ENCODE measurements at places on chromosomes 5 and 9.

- no peak for DNase-seq
Measured at GRCh38 chr9:133967024-133967741, 24.9 kb downstream of the VAV2 start.

GRCh38 chr9:37592108-37592951 lies at the start of gene TOMM5:
TOMM5 (minus strand) TSS chr9:37592597; CDS start chr9:37592532, 65 bp downstream.
- DNase-seq = peak; percentile 85

DNA sequence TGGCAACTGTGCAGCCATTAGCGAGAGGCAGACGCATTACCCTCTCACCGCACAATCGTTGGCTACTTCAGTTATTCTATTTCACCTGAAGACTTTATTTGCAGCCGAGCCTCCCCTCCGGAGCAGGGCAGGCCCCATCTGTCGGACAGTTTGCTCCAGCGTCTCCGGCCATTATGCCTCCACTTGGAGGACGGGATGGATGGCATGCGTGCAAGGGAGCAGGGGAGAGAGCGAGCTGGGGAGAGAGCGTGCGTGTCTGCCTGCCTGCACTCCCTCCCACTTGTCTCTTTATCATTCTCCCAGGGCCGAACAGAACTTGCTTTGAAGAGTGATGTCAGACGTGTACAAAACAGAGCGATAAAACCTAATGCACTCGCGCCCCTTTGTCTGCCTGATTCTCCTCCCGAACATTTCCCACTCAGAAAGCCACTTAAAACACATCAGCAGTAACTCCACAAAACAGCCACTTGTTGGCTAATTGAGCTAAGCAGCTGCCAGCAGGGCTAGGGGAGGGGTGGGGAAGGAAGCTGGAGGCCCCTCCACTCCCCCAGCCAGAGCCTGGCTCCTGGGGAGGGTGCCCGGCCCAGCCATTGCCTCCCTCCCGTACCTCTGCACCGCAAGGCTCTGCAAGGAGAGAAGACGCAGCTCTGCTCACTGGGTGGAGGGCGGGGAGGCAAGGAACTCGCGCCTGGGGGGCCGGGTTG lies 43.4 kb upstream of the FUBP3 start:
- DNase-seq = no peak

- DNase-seq = no peak
Measured at GRCh38 chr9:98791608-98792490, 4.5 kb downstream of the ANKS6 start.

DNA sequence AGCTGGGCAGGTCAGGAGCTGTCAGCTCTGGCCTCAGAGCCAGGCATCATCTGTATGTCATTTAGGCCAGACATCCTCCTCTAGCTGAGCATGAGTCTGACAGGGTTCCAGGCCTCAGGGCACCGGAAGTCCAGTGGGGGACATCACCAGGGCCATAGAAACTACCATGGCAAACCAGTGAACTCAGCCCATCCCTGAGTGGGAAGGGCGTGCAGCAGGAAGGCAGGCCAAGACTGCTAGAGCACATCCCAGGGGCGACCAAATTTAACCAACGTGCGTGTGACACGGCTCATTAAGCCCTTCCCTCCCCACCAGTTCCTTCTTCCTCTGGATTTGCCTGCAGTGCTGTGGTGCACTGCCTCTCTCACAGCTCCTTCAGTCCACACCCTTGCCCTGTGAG lies 75.9 kb downstream of the COL27A1 start:
- no peak for DNase-seq

- DNase-seq = no peak
Measured at GRCh38 chr5:141430332-141431113, at the start of gene PCDHGA12. PCDHGA12 (plus strand) TSS chr5:141430507; CDS start chr5:141430760, 253 bp downstream.

- DNase-seq = no peak
Measured at GRCh38 chr5:139903795-139904565, 108.4 kb downstream of the PSD2 start.

GRCh38 chr5:67053229-67053628 lies 143.4 kb downstream of the CD180 start:
- DNase-seq = no peak

DNA sequence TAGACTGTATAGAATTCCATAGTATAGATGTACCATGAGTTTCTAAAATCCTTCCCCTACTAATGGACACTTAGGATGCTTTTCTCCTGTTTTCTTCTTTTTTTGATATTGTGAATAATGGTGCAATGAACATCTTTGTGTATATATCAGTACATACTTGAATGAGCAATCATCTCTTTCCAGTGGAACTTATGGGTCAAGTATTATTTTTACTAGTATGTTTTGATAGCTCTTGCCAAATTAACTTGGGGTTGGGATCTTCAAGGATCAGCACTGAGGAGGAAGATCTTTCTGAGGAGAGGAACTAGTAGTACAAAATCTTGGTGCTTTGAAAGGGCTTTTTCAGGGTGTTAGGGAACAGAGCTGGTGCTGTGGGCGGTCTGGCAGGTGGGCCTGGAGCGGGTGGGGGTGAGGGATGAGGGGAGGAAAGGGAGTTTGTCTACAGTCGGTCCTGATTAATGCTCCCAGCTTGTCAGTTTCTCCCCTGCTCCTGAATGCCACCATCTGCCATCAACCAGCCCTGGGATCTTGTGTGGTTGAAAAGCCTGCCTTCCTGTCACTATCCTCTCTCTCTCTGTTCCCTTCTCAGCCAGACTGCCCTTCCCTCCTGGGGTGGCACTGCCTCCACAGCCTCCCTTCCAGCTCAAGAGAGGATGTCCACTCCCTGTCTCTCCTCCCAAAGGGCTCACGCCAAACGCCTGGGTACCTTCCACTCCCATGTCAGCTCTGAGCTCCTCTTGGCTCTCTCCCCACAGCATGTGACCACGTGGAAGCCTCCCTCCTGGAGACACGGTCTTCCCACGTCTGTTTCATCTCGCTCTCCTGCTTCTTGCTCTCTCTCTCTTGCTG lies 185.9 kb downstream of the DAB2IP start:
- DNase-seq = no peak

- DNase-seq = no peak
Measured at GRCh38 chr9:137791947-137792346, 85.6 kb upstream of the CACNA1B start.

GRCh38 chr5:39131210-39132127 lies 57.3 kb upstream of the RICTOR start:
- DNase-seq = no peak

DNA sequence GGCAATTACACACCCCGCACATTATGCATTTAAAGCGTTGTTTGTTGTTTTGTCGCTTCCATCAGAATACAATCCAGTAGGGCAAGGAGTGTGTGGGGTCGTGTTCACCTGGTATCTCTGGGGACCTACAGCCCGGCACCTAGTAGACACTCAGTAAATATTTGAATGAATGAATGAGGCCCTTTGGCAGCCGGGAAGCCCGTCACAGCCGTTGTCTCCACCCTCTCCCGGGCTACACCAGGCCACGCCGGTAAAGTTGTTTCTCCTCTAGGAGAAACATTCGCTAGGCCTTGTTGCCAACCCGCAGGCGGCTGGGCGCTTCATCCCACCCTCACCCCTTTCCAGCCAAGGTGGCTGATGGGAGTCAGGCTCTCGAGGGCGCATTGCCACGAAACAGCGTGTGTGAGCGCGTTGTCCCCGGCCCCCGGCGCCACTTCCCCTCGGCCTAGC lies 876 bp upstream of the JAK2 start:
- no peak for DNase-seq

DNA sequence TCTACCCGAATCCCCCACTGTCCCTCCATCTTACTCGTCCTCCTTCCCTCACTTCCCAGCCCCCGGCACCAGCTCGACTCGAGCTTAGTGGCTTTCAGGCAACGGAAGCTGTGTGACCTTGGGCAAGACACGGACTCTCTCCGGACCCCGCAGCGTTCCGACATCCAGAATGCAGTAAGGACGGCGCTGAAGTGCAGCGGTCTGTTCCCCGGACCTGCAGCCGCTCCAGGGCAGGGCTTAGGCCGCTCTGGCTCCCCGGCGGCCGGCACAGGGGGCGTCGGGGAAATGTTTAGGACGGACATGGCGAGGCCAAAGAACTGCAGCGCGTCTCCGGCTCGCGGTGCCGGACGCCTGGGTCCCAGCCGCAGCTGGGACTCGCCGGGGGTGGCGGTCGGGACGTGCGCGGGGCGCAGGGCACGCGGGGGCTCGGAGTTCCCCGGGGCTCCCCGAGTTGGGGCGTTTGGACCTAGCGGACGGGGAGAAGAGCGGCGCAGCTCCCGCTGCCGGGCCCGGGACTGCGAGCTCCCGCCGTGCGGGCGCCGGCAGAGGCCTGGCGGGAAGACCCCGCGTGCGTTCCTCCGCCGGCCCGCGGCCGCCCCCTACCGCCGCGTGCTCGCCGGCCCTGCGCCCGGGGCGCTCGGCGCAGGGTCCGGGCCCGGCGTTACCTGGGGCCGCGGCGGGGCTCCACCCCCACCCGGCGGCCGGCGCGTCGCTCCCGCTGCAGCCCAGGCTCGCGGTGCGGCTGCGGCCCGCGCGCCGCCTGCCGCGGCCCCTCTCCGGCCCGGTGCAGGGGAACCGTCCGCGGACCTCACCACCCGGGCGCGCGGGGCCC lies 5.6 kb upstream of the RNF44 start:
- peak; percentile 24 for DNase-seq

DNA sequence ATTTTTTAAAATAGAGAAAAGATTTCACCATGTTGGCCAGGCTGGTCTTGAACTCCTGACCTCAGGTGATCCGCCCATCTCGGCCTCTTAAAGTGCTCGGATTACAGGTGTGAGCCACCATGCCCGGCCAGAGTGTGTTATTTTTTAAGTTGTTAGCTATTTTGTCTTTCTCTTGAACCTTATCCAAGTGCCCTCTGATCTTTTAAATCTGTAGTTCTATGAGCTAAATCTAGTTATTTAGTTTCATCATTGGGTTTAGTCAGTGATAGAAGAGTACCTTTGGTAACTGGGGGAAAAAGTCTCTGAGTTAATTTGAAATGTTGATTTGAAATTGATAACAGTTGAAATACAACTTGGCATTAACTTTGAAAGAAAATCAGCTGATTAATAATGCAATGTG lies 88.3 kb downstream of the NNT start:
- DNase-seq = no peak

DNA sequence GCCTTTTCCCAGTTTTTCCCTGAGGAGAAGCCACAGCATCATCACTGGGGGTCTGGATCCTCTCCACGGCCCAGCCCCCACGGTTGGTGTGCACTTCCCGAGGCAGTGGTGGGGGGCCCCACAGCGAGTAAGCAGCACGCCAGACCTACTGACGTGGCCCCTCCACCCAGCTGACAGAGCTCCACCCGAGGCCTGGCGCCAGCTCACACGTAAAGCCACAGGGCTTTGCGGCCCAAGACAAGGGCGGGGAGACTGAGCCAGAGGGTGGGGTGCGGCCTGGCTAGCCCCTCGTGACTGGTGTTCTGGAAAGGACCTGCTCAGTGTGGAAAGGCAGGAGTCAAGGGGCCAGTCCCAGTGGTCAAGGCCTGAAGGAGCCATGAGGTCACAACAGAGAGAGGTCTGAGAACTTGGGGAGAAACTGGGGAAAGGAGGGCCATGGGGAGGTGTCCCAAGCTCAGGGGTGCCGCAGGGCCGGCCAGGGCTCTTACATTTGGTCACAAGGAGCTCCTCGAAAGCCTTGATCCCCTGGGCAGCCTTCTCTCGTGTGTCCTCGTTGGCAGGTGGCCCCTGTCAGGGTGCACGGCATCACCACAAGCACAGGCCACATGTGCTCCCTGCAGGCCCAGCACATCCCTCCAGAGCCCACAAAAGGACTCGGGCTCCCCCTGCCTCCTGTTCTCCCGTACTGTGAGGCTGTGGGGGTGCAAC lies 5.5 kb downstream of the SNAPC4 start:
- DNase-seq = no peak

DNA sequence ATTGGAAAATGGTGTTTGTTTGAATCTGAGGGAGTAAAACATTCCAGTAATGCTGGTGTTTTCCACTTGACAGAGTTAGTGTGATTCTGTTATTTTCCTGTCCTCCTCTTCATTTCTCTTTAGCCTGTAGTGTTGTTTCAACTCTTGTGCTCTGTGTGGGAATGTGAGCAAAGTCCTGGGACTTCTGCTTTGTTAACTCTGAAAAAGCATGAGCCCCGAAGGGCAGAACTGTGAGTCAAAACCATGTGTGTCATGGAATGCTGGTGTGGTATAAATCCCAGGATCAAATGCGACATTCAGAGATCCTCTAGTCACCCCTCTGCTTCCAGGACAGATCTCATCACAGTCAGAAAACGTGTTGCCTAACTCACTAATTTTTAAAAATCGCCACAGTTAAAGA lies 8.9 kb downstream of the F2R start:
- DNase-seq = no peak

GRCh38 chr5:163503106-163504078 lies 2.0 kb upstream of the MAT2B start:
- DNase-seq = no peak

DNA sequence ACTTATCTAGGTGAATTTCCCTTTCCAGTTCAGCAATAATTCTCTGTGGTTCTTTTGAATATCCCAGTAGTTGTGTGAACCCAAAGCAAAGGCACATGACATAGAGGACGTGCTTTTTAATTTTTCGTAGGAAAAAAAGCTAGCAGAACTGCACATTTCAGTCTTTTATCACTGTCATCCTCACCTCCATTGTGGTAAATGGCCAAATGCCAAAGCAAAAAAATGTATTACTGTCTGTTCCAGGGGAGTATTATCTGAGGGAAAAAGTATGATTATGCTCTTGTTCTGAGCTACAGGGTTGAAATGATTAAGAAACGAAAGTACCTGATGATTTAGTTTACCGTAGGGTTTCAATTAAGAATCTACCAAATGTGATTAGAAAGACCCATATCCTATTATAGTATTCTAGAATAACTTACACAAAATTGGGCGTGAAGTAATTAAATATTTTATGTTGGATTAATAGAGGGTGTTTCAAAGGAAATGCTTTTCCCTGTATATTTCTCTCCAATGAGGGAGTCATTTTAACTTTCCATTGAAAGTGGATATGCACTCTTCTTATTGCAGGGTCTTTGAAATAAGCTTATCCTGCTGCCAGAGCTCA lies 62.7 kb downstream of the CAVIN4 start:
- DNase-seq = no peak

- DNase-seq = no peak
Measured at GRCh38 chr5:175131432-175131831, 312.6 kb downstream of the DRD1 start.

- no peak for DNase-seq
Measured at GRCh38 chr5:157303667-157304327, 37.9 kb downstream of the CYFIP2 start.

DNA sequence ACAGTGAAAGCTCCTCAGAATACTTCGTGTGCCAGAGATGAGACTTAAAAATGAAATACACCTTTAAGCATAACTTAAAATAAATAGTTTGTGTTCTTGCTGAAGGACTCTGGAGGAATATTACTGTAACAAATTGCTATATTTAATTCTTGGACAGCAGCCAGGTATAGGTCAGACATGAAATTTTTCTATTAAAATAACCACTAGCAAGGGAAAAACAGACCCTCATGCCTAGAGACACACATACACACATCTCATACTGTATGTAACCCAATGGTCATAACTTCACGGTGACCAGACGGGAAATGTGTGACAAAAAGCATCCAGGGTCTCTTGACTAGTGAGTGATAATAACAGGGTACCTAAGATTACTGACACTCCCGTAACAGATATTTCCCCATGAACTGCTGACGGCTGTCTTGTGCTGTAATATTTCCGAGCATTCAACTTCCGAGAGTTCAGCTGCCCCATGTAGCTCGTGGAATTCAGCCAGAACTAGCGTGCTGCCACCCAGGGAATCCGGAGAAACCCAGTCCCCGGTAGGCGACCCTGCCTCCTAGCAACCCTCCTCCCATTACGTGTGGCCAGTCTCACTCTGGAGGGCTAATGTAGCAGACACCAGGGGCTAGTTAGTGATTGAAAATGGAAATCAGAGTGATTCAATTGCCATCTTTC lies 2295.1 kb upstream of the WWC1 start:
- DNase-seq = no peak

Measured in stimulated activated CD8-positive, alpha-beta memory T cell treated with anti-CD3 and anti-CD28 coated beads, Interleukin-7, amount 100 ng/mL, for 4 hours (primary cell).